Stimulated activated CD4-positive, alpha-beta T cell treated with anti-CD3 and anti-CD28 coated beads, Interleukin-1b, Interleukin-23, amount 100 ng/mL, for 4 hours (primary cell): ENCODE measurements at places on chromosomes 6 and 20.

- no peak for DNase-seq
These were observed 60.7 kb downstream of the BMP7 start for GRCh38 chr20:57205606-57206219.

DNA sequence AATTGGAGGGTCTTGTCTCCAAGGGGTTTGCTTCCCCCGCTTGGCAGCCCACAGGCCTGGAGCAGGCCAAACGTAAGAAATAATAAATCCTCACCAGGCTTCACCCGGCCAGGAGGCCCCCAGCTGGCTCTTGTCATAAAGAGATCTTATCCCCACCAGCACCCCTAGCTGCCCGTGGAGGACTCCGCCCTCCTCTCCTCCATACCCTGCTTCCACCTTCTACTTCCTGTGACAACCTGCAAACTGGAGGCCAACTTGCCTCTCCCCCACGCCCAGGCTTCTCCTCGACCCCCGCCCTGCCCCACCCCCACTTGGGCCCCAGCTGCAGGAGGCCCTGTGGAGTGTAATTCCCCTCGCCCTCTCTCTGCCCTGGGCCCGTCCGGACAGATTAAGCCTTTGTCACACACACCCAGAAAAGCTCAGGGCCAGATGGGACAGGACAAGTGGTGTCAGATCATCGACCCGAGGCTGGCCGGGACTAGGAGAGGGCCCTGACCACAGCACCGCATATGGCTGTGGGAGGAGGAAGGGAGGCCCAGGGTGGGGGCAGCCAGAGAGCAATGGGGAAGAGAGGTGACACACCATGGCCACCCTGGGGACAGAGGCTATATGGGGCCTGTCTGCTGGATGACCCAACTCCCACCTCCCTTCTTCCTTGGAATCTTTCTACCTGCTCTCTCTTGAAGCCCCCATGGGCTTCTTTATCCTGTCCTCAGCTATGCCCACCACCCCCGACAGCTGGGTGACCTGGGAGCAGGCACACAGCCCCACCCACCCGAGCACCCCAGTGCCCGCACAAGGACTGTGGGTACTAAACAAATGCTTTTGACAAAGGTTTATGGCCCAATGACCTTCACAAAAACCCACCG, 3.9 kb downstream of the NOL4L start:
- no peak for DNase-seq

- DNase-seq = no peak
These were observed 194.6 kb upstream of the KCNG1 start for GRCh38 chr20:51217347-51218045.

- DNase-seq = no peak
These were observed 70.2 kb downstream of the CEP57L1 start for GRCh38 chr6:109165392-109165974.

GRCh38 chr6:15825332-15825930, 162.6 kb upstream of the DTNBP1 start:
- DNase-seq = no peak

GRCh38 chr6:122109075-122109474, 290.4 kb upstream of the HSF2 start:
- DNase-seq = no peak
